ENCODE measurements at places on chromosomes 4 and X.

DNA sequence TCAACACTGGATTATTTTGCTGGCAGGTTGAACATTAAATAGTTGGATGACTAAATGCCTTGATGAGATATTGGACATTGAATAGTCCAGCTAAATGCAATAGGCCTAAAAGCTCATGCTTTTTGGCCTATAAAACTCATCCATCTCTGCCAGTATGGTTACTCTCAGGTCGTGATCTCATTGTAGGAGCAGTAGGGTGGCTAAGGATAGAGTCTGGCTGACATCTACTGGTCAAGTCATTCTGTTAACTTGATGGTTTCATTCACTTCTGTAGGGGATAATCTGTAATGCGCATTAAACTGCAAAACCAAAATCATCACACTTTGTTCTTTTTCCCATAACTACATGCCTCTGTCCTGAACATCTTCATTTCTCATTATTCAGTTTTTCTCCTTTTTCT lies 227.0 kb downstream of the DKK2 start:
- no peak for DNase-seq

- no peak for DNase-seq
Measured at GRCh38 chr4:168892475-168892874, 117.6 kb downstream of the CBR4 start.

- no peak for DNase-seq
Measured at GRCh38 chrX:57772637-57773036, 92.6 kb upstream of the NLRP2B start.

DNA sequence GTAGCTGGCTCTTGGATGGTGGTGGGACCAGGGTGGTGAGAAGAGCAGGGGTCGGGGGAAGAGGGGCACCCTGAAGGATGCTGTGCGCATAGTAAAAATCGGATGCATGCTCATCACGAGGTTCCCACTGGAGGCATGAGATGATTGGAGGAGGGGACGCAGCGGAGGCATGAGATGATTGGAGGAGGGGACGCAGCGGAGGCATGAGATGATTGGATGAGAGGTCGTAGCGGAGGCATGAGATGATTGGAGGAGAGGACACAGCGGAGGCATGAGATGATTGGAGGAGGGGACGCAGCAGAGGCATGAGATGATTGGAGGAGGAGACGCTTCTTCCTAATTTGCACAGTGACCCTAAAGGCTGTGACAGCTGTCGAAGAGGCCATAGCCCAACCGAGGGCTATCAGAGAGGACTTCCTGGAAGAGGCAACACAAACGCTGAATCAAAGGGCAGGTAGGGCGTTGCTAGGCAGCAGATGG lies 106.7 kb downstream of the ADRA2C start:
- no peak for DNase-seq

GRCh38 chrX:148333989-148334388 lies 166.4 kb upstream of the AFF2 start:
- peak; percentile 73 for DNase-seq

GRCh38 chr4:169800541-169800940 lies 42.8 kb upstream of the HPF1 start:
- no peak for DNase-seq

DNA sequence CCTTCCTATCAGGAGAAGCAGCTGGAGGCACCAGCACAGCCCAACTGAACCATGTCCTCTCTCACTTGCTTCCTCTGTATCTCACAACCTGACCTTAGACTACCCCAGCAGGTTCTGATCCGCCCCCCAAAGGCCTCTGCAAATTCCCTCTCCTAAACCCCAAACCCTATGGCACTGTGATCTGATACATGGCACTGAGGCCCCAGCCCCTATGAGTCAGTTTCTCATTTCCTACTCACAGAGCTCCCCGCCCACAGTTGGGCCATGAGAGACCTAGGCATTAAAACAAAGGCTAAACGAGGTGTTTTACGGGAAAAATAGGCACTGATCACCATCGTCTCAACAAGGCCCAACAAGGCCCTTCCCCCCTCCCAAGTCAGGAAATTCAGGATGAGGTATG lies 19.1 kb downstream of the SASH3 start:
- DNase-seq: no peak

DNA sequence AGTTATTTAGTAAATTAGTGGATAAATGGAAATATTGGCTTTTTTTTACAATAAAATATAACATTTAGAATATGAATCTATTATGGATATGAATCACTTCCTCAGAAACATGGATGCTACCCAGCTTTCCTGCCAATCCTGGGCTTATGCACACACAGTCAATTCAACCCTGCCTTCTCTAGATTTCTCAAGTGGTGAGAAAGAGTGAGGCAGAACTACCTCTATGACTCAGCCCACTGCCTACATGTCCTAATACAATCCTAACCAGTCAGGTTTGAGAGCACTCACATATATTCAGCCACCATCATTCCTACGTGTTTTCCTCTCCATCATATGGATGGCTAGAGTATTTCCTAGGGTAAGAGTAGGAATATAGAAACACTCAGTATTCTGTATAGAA lies 91.1 kb upstream of the ANKRD50 start:
- DNase-seq: no peak

DNA sequence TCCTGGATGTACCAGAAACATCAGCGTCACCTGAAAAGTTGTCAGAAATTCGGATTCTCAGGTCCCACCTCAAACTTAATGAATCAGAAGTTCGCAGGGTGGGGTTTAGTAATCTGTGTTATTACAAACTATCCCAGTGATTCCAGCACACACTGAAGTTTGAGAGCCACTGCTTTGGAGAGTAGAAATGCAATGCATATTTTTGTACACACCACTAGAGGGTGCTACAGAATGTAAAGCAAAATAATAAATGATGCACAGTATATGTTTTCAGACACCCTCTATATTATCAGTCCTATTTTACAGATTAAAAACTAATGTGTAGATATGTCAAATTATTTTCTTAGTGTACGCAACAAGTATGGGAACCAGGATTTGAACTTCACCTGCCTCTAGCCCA lies 2.4 kb upstream of the MORF4L2 start:
- no peak for DNase-seq

DNA sequence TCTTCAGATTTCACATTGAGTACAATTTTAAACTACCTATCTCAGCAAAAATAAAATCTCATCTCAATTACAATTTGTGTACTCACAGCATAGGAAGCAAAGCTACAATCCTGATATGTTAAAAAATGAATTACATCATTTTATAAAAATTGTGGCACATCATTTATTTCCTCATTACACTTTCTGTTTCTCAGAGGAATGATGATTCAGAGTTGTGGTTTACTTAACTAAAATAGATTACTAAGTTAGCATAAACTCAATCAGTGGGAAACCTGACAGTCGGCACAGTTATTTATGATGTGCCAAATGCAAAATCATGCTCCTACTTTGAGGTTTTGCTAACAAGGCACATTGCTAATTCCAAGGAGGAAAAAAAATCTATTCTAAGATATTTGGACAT lies 325.0 kb downstream of the FBXO8 start:
- no peak for DNase-seq

DNA sequence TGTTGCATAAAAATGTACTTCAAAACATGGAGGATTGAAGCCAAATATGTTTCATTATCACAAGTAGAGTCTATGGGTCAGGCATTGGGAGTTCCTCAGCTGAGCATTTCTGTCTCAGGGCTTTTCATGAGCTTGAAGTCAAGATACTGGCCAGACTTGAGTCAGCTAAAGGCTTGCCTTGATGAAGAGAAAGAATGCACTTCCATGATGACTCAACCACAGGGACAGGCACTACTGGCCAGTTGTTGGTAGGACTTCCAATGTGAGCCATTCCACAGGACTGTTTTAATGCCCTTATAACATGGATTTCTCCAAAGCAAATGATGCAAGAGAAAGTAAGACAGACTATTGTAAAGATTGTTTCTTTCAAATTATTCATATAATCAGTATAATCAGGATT lies 895.6 kb downstream of the RAB28 start:
- DNase-seq: no peak

DNA sequence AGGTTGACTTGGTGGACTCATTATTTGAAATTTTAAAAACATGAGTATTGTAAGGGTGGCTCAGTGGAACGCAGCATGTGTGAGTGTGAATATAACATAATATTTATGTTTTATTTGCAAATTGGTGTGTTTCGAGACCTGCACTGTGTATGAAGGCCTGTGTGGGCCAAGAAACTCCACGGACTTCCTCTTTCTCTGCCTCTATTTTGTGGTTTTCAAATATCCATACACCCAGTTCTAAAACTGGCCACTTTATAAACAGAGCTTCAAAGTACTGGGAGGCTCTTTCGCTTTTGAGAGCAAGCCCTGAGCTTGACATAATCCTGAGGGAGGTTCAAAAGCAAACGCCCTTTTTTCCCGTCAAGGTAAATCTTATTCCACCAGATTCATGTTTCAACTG lies 187.7 kb downstream of the GPAT3 start:
- DNase-seq: no peak

GRCh38 chr4:76219299-76220055 lies 5.9 kb upstream of the SCARB2 start:
- no peak for DNase-seq

GRCh38 chr4:80307774-80308465 lies 27.6 kb upstream of the CFAP299 start:
- no peak for DNase-seq

- DNase-seq: no peak
Measured at GRCh38 chrX:47574076-47574546, 8.1 kb upstream of the TIMP1 start.

GRCh38 chrX:39133971-39134370 lies 332.7 kb downstream of the MID1IP1 start:
- DNase-seq: no peak

GRCh38 chr4:184328022-184328736 lies 110.5 kb upstream of the ENPP6 start:
- no peak for DNase-seq

DNA sequence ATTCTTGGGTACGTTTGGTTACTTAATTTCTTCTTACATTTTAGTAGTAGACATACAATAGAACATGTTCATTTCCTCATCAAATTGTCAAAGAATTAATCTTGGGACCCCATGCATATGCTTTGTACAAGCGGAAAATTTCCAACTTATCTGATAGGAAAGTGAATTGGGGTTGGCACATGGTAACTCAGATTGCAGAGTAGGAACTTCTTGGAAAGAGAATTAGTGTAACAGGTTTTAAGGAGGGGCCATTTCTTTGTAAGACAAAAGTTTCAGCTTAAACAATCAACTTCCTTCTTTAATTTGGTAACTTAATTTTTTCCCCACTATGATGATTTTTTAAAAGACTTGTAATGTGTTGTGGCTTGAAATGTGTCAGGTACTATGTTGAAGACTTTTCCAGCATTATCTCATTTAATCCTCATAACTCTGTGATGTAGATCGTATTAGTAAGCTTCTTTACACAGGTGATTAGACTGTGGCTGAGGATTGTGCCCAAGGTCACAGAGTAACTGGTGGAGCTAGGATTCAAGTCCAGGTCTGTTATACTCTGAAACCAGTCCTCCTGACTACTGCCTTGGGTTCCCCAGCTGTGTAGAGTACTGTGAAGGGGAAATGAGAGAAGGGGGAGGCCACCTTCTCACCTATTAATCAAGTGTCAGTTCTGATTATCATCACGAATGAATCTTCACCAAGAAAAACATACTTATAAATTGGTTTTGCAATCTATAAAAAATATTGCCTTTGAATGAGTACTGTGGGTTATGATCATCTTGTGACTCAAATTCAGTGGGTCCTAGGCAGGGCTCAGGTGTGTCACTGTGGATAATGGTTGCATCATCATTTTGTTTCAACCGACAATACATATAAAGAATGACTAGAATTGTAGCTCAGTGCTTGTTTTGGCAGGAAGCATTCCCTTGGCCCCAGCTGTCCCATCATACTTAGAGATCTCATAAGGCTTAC lies 4.3 kb downstream of the GK start:
- peak; percentile 74 for DNase-seq

- no peak for DNase-seq
Measured at GRCh38 chr4:24322511-24322910, 261.8 kb downstream of the DHX15 start.

GRCh38 chr4:138494931-138495330 lies 252.8 kb upstream of the SLC7A11 start:
- no peak for DNase-seq

DNA sequence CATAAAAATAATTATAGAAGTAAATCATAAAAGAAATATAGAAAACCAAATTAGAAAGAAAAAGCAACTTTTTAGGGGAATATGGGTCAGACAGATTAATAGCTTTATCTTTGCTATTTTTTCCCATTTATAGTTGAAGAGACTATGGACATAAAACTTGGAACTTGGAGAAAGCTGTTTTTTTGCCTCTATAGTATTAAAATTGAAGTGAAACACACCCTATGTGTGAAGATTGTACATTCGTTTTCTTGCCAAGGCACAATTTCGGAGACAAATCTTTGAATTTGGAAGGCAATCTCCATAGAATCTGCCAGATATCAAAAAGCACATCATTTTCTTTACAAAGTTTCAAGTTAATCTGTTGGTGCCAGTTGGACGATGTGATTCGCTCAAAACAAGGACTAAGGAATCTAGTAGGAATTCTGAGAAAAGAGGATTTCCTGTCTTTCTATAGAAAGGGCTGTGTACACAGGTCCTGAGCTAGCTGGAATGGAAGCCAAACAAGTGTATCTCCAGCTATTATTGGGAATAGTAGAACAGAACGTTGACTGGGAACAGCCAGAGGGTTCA lies 156.3 kb downstream of the SLC7A11 start:
- no peak for DNase-seq

DNA sequence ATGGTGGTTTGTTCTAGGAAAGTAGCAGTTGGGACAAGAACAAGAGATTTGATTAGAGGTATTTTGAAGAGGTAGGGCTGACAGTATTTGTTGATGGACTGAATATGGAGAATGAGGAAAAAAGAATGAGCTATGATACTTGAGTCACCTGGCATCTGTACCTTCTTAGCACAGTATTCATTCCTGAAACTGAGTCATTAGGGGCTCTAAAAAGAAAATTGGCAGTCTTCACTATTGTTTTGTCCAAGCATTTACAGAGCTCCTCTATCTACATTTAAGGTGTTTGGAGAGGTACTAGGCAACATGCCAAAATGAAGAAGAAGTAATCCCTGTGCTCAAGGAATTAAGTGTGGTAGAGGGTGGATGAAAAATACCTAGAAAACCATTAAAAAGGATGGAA lies 165.8 kb downstream of the SHROOM4 start:
- DNase-seq: no peak

DNA sequence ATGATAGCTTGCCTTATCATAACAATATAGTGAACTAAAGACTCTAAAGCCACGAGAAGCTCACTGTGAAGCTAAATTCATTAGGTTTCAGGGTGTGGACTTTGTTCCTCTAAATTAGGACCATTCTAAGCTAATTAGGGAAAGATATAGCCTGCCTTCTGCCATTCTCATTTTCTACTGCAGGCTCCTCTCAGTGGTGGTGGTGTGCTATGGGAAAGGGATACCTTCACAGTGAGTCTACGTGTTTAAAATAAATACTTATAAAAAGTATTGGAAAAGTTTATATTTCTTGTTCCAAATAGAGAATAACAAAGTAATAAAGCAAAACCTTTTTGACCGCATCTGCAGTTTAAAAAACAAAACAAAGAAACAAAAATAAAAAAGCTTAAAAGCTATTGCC lies 327.7 kb downstream of the PAPSS1 start:
- DNase-seq: no peak

DNA sequence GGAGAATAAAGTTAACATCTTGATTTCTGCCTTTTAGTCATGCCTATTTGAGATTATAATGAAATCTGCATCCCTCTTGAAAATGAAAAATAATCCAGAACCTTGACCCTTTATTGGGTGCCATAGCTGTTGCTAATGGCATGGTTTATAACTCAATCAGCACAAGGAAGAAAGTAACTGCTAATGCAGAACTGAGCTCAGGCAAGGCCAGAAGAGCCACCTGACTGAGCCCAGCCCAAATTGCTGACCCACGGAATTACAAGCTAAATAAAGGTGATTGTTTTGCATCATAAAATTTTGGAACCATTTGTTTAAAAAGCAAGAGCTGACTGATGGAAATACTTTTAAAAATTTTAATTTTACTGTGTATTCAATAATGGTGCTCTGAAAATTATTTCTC lies 76.4 kb upstream of the TBL1X start:
- no peak for DNase-seq
